ENCODE measurements at places on chromosomes 13 and 19.

DNA sequence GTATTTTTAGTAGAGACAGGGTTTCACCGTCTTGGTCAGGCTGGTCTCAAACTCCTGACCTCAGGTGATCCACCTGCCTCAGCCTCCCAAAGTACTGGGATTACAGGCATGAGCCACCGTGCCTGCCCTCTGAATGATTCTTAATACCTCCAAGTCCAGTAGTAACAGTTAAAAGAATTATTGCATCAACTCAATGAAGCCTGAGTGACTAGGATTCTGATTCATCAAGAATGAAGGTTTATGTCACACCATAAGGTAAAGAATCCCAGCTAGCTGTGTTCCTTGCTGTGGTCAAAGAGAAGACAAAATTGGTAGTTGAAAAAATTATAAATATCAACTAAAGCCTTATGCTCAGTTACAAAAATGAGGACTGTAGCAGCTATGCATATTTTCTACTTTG, 81.2 kb upstream of the ABCC4 start:
- no peak for DNase-seq

DNA sequence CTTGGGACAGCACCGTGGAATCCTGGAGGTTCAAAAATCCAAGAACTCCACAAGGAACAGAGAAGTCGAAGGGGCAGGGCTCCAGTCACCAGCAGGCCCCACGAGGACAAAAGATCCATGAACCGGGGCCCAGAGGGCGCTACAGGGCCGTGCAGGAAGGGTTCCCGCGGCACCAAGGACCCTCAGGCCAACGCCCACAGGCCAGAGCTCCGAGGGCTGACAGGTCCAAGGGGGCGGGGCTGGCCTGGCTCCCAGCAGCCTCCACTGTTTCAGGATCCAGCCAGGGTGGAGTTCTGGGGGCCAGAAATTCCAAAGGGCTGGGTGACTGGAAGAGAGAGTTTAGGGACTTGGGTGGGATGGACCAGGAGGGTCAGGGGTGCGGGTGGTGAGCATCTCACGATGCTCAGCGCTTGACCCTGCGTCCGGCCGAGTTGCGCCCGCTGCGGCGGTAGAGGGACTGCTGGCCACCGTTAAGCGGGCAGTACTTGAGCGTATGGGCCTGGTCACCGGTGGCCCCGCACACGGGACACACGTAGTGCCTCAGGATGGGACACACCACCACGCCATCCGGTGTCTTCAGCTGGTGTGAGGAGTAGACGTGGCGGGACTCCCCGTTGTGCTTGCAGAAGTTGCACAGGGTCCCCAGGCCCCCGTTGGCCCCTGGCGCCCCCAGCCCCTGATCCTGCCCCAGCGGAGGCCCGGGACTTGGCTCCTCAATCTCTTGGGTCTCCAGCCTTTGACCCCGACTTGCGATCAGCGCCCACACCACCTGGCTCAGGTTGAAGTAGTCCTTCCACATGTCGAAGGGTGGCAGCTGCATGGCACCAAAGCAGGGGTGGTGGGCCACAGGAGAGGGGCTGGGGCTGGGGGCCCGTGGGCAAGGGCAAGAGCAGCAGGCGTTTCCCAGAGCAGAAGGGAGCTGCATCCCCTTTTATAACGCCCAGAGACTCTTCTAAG, at the start of gene NANOS2:
Gene NANOS2, minus strand, starts transcription at position 905 of the 957 bp plus-strand sequence. Its CDS starts 85 bp downstream, at position 820.
- DNase-seq = no peak

- no peak for DNase-seq
These were observed 29.1 kb downstream of the CEBPA start for GRCh38 chr19:33273065-33273736.

- DNase-seq = no peak
These were observed 125.3 kb downstream of the TM9SF2 start for GRCh38 chr13:99626461-99627082.

- DNase-seq = no peak
These were observed 7.3 kb downstream of the URAD start for GRCh38 chr13:27981006-27981708.

DNA sequence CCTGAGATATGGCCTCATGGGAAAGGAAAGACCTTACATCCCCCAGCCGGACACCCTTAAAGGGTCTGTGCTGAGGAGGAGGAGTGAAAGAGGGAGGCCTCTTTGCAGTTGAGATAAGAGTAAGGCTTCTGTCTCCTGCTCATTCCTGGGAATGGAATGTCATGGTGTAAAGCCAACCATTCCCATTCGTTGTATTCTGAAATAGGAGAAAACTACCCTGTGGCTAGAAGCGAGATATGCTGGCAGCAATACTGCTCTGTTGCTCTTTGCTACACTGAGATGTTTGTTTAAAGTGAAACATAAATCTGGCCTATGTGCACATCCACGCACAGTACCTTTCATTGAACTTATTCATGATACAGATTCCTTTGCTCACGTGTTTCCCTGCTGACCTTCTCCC, 783 bp upstream of the ZNF587B start:
- DNase-seq = no peak

- no peak for DNase-seq
These were observed 5.6 kb upstream of the RAB8A start for GRCh38 chr19:16106121-16106520.

DNA sequence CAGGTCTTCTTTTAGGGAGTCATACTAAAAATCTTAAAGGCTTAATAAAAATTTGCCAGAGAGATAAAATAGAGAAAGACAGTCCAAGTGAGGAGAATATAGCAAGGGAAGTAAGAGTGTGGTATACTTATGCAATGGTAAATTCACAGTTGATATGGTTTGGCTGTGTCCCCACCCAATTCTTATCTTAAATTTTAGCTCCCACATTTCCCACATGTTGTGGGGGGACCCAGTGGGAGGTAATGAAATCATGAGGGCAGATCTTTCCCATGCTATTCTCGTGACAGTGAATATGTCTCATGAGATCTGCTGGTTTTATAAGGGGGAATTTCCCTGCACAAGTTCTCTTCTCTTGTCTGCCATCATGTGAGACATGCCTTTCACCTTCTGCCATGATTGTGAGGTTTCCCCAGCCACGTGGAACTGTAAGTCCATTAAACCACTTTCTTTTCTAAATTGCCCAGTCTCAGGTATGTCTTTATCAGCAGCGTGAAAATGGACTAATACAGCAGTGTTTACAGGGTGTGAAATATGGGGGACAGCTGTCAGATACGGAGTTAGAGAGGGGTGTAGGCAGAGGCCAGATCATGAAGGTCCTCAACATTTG, 115.4 kb downstream of the UGGT2 start:
- no peak for DNase-seq

DNA sequence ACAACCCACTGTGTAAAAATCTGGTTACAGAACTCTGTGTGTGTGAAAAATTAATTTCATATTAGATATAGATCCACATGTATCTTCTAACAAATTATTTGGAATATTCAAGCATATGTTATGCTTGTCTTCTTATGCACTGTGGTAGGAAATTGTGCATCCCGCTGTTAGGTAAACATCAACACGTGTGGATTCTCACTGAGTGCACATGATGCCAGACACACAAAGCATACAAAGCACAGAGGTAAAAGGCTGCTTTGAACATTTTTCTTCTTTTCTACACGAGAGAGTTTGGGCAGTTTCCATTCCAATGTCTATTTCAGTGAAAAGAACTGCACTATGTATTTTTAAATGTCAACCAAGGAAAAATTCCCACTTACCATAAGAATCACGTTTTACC, 354.9 kb downstream of the PCDH9 start:
- DNase-seq = no peak

DNA sequence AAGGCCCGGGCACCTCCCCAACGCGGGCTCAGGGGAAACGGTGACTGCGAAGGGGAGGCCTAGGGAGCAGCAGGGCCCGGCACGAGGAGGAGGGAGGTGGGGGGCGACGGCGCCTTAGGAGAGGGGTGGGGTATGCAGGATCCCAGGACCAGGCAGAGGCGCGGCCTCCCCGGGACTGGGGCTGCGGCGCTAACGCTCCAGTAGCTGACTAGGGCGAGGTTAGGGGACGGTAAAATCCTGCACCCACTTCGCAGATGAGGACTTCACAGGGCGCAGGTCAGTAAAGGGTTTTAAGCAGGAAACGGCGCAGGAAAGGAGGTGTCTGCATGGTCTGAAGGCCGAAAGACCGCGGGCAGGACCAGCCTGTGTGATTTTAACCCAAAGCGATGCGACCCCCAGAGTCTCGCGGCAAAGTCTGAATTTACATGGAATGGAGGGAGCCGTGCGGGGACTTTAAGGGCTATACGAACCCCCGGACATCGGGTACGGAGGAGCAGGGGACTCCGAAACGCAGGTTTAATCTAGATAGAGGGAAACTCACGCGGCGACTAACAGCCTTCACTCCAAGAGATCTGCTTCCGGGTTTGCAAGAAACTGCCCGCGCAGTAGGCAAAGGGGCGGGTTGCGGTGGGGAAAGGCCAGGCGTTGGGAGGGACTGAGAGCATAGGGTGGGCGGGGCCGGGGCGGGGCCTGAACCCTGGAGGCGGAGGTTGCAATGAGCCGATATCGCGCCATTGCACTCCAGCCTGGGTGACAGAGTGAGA, at the start of gene ZNF665:
Gene ZNF665, minus strand, starts transcription at position 588 of the 764 bp plus-strand sequence. CDS start 10,460 bp downstream, outside the sequence.
- DNase-seq = peak; percentile 78

DNA sequence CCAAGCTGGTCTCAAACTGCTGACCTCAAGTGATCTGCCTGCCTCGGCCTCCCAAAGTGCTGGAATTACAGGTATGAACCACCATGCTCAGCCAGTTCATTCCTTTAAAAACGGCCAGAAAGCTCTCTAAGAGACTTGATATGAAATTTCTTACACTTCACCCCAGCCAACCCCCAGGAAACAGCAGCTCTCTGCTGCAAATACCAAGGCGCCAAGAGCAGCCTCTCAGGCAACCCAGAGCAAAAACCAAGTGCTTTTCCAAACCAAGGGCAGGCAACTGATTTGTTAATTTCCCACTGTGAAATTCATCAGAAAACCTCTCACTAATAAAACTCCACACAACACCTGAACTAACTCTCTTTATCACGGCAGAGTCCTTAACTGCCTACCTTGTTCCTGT, 44.9 kb downstream of the LATS2 start:
- no peak for DNase-seq

GRCh38 chr19:44455100-44455499, 6.8 kb upstream of the ZNF229 start:
- DNase-seq = no peak

GRCh38 chr13:103168901-103169508, 102.8 kb upstream of the SLC10A2 start:
- no peak for DNase-seq

DNA sequence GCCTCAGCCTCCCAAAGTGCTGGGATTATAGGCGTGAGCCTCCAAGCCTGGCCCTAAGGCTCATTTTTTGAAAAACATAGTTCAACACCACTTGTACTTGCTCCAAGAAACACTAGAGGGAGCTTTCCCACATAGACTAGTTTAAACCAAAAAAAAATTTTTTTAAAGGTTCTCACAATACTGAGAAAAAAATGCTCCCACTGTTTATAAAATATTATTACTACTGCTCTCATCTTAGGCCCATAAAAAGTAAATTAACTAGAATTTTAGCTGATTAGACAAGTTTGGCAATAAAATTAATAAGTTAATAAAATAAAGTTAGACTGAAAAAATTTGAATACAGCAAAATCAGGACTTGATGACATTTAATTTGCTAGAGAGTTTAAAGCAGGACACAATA, 109.5 kb downstream of the TBC1D4 start:
- DNase-seq = no peak

- no peak for DNase-seq
These were observed 7.2 kb downstream of the GARRE1 start for GRCh38 chr19:34261334-34262109.

DNA sequence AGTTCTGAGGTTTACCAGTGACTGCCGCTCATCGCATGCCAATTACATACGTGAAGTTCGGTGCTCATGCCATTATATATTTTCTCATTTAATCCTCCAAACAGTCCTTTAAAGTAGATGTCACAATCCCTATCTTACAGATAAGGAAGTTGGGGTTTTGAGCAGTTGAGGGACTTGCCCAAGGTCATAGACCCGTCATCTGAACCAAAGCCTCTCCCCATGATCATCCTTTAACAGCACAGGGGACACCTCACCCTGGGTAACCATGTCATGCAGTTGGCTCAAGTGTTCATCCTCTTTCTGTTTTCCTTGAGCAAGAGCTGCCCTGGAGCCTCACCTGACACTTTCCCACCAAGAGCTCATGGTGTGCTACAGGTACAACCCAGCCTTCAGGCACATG, 69.1 kb downstream of the HSPH1 start:
- DNase-seq = no peak

- no peak for DNase-seq
These were observed 35.1 kb downstream of the TMEM161A start for GRCh38 chr19:19103167-19103566.

Measured in caudate nucleus (tissue), 63 donors.